Hair follicle dermal papilla cell (primary cell): ENCODE measurements at places on chromosomes 11 and 22. TPM values are rescaled to one million over a fixed set of nuclear protein-coding genes. Genes with fewer than 3 reads are reported as not detected.

Gene TTC36
- total RNA-seq, result 0.24 and 1.3 TPM in 2 replicates

Gene C11orf21
- 0.16 and 0.36 TPM in 2 replicates for total RNA-seq

Gene SYT13
- not detected in 2 replicates for total RNA-seq

Gene SLC5A12
- total RNA-seq, result 0.12 and 0.16 TPM in 2 replicates

Gene PIK3IP1
- 16.2 and 22.2 TPM in 2 replicates for total RNA-seq

Gene CSTF3
- 18.8 and 21.1 TPM in 2 replicates for total RNA-seq

Gene FGF4
- total RNA-seq, result not detected in 2 replicates

Gene DGAT2
- 0.49 and 0.81 TPM in 2 replicates for total RNA-seq

Gene SLC6A5
- total RNA-seq, result not detected in 2 replicates

Gene SLC22A12
- total RNA-seq, result not detected in 2 replicates

Gene OVOL1
- total RNA-seq, result not detected in 2 replicates

Gene PTPN5
- 0.32 TPM in 1 of 2 replicates, not detected in the other for total RNA-seq

Gene EIF1AD
- 27.6 and 34.1 TPM in 2 replicates for total RNA-seq

Gene HBD
- total RNA-seq, result 0.24 TPM in 1 of 2 replicates, not detected in the other

Gene CATSPERZ
- total RNA-seq, result not detected in 2 replicates

Gene CARD10
- 11.9 and 17.4 TPM in 2 replicates for total RNA-seq

Gene PRR14L
- 23.7 and 24.4 TPM in 2 replicates for total RNA-seq

Gene NCF4
- not detected in 2 replicates for total RNA-seq

Gene MPPED2
- not detected in 2 replicates for total RNA-seq

Gene OR5AP2
- not detected in 2 replicates for total RNA-seq

Gene BRSK2
- total RNA-seq, result 0.32 TPM in 1 of 2 replicates, not detected in the other

Gene OR8H2
- total RNA-seq, result not detected in 2 replicates

Gene FIBIN
- 172 and 178 TPM in 2 replicates for total RNA-seq

Gene CD3E
- total RNA-seq, result not detected in 2 replicates

Gene MS4A6E
- not detected in 2 replicates for total RNA-seq

Gene ACR
- total RNA-seq, result 0.16 TPM in 1 of 2 replicates, not detected in the other

Gene KRTAP5-7
- total RNA-seq, result 0.61 and 0.65 TPM in 2 replicates

Gene CTNND1
- 130 and 142 TPM in 2 replicates for total RNA-seq

Gene TENM4
- total RNA-seq, result 2.1 and 2.6 TPM in 2 replicates

Gene SMTNL1
- not detected in 2 replicates for total RNA-seq

Gene PTS
- total RNA-seq, result 46.4 and 48.2 TPM in 2 replicates

Gene SLC5A1
- not detected in 2 replicates for total RNA-seq

Gene OTUB1
- total RNA-seq, result 34.4 and 35.7 TPM in 2 replicates

Gene MPZL3
- total RNA-seq, result 0.49 and 0.97 TPM in 2 replicates

Gene GAB4
- total RNA-seq, result not detected in 2 replicates

Gene RAG2
- not detected in 2 replicates for total RNA-seq
